NCI-H1694 treated with DMSO at 0.1 percent for 48 hours (cell line): ENCODE measurements at places on chromosomes 1 and 21.

DNA sequence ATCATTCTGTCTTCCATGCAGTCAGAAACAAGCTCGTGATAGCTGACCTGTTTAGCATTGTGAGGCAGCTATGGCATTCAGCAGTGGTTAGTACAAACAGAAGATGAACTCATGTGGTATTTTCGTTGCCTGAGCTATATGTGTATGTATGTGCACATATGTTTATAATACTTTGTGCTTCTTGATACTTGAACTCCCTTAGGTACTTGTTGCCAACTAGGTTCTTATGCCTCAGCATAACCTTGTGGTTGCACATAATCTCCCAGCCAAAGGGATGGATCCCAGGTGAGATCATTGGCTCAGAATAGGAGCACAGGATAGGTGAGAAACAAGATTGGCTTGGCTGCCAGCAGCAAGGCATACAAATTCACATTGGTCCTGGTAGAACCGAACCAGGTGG is 86.1 kb downstream of the VPS26C start:
- no peak for DNase-seq

- no peak for DNase-seq
Observed at GRCh38 chr1:6587261-6588005, 7.6 kb downstream of the ZBTB48 start.

- no peak for DNase-seq
Observed at GRCh38 chr21:45721671-45722070, 78.1 kb downstream of the PCBP3 start.

GRCh38 chr1:26083208-26083607 is 15.8 kb upstream of the TRIM63 start:
- no peak for DNase-seq

DNA sequence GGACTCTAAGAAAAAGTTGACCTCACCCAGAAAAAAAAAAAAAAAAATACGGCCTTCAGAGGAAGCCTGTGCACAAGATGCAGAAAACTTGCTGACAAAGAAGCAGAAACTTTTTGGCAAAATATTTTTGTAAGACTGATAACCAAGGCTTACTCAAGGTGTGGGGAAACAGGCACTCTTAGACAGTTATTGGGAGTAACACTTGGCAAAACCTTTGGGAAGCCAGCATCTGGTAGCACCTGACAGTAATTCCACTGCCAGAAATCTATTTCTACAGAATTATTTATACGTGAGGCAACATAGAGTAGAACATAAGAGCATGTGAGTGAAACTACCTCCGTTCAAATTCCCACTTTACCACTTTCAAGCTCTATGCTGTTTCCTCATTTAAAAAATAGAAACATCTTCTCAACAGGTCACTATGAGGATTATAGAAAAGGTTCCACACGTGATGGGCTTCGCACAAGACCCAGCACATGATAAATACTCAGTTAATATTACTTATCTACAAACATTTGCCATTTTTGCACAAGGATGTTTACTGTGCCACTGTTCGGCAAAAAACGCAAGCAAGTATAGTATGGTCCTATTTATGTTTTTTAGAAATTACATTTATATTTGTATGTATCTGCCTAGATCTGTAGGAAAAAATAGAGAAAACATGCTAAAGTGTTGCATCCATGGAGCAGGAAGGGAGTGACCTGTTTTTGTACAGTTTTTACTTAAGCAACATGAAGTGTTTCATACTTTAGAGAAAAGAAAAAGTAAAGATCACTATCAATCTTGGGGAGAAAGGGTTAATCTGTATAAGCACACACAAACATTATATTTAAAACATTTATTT is 22.2 kb downstream of the MRPL39 start:
- DNase-seq, result no peak

DNA sequence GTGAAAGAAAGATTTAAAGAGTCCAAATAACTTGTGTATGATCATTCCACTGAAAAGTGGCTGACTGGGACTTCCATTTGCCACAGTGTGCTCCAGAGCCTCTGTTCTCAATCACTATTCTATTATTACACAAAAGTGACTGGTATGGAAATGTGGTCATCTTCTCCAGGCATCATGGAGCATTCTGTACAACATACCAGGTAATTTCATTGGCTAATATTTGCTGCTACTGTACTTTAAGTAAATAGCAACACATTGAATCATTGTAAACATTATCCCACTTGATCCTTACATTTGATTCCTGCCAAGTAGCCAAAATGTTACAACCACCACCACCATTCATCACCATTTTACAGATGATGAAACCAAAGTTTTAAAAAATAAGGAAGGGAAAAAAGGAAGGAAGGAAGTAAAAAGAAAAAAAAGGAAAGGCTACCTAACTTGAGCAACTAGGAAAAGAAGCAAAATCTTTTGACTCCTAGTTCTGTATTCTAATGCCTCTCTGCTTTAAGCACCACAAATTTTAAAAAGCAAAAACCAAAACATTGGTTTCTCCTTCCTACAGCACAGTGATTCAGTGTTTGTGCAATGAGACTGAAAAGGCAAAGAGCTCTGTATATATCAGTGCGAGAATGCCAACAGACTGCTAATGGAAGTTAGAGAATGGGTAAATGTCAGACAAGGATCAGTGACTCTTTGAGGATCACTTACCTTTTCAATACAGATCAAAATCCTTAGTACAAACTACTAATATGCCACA is 361.4 kb upstream of the PTBP2 start:
- DNase-seq, result no peak

DNA sequence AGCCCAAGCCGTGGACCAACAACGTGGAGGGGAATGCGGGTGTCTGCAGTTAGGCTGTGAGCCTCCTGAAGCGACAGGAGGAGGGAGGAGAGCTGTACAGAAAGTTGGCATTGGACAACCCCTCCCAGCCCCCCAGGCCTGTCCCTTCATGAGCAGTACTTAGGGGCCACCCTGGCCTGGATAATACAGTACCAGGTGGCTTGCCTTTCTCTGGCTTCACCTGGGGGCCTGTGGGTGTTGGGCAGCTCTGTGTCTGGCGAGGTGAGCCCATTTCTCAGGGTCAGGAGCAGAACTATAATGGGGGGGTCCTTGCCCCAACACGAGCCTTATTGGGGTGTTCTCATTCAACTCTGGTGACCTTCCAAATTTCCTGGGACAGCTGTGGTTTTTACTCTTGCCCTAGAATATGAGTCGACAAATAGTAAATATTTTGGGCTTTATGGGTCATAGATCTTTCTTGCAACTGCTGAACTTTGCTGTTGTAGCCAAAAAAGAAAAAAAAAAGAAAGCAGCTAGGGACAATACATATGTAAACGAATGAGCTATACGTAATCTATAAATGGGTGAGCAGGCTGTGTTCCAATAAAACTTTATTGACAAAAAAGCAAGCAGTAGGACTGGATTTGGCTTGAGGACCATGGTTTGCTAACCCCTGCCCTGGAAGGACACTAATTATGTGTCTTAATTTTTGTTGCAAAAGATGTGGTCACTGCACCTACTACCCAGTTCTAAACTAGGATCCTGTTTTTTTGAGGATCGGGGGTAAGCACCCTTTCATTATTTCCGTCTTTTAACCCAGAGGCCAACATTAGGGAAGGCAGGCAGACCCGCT is 11.4 kb downstream of the COQ8A start:
- no peak for DNase-seq

GRCh38 chr1:10646347-10646861 is 150.0 kb downstream of the CASZ1 start:
- no peak for DNase-seq
